Hepatocyte (in vitro differentiated cells): ENCODE measurements at places on chromosomes 5 and 9.

DNA sequence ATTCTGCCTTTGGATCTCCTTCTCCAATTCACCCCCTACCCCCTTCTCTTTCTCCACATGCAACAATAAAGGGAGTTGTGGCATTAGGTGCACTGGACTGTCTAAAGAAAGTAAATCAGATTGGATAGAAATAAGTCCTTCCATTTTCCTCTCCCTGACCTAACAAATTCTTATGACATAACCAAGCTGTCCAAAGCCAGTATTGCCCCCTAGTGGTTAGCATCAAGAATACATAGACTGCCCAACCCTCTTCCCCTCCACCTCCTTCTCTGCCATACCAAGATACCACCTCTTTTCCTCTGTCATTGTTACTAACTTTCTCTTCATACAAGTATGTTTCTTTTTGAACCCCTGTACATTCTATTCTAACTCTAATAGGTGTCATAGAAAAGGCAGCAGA, 45.7 kb downstream of the PPARGC1B start:
- peak; percentile 46 for DNase-seq

DNA sequence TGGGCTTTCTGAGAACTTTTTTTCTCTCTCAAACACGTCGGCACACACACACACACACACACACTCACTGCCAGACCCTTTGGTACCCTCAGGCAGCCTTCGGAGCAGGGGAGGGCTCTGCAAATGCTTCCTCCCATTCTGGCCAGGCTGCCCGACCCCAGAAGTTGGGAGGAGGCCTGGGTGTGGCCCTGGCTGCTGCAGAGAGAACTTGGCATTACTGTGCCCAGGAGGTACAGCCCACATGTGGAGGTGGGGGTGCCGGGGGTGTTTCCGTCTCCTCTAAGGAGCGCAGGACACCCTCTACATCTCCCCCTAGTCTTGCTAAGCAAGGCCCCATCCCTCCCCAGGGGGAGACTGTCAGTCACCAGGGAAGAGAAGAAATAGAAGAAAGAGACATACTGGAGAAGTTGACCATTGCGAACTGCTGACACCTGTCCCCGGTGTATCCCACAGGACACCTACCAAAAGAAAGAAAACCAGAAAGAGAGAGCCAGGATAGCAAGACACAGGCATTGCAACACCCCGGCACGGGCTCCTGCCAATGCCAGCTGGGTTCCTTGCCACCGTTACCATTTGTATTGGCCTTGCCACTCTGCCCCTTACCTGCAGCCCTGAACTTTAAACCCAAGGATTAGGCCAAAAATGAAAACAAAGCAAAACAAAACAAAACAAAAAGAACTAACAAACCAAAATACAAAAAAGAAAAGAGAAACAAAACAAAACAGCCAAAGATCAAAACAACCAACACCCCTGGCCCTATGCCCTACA, 69.3 kb downstream of the PSD2 start:
- no peak for DNase-seq

DNA sequence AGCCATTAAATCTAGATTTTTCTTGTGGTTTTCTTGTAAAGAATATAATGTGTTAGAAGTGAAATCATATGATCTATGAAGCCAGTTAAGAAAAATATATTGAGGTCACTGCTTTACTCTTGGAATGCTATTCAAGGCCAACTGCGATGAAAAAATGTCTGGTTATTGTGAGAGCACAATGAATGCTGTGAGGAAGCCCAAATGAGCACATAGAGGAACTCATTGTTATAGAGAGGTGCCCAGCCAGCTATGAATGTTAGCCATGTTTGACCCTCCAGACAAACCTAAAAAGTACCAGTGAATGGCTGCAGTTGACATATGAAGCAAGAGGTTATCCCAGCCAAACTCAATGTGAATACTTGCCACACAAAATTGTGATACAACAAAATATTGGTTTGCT, 359.8 kb upstream of the FAM174A start:
- no peak for DNase-seq

GRCh38 chr9:123637606-123637944, 281.6 kb downstream of the CRB2 start:
- DNase-seq, result no peak

DNA sequence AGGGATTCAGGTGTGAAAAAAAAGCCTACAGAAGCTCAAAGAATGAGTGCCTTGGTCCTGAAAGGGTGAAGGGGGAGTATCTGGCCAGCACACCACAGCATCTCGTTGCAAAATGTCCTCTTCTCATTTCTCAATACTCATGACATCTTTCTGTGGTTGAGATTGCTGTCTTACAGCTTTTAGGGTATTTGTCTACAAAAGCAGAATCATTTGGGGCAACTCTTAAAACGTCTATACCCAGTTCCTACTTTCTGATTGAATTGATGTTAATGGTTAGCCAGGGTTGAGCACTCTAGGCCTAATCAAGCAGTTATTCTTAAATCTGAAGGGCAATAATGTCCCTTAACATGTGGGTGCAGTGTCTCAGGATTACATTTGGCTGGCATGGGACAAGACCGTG, 21.2 kb upstream of the PCSK5 start:
- DNase-seq, result no peak

DNA sequence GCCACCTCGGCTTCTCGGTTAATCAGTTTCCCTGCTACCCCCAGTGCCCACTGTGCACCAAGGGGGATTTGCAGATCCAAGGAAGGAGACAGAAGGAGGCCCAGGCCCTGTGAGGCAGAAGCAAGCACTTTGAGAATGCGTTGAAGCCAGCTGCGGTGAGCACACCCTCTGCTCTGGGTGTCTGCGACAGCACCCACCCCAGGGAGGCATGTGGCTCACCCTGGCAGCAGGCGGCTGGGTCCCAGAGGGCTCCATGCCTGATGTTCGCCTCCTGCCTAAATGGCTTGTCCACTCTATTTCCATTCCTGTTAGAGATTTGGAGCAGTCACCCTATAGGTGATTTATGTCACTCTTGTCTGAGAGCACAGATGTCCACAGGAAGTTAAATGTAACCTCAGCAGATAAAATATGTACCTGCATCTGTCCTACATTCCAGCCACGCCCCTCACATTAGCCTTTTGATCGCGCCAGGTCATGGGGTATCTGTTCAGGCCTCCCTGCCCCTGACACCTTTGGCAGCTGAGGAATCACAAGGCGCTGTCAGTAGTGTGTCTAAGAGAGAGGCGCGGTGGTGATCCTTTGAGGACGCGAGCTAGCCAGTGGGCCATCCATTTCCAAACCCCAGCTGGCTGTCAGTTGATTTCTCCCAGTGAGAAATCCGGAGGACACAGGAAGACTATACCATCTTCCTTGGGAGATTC, 28.1 kb downstream of the PTGES2 start:
- DNase-seq, result peak; percentile 48

- DNase-seq, result peak; percentile 22
These were observed at the start of gene SLC46A2 for GRCh38 chr9:112890106-112891081. SLC46A2 (minus strand) TSS chr9:112890876; CDS start chr9:112890681, 195 bp downstream.

- DNase-seq, result peak; percentile 53
These were observed 61.7 kb downstream of the PRRT1B start for GRCh38 chr9:131606896-131607567.

- no peak for DNase-seq
These were observed 26.7 kb upstream of the RICTOR start for GRCh38 chr5:39100851-39101396.

GRCh38 chr5:150626853-150627276, 13.6 kb upstream of the SYNPO start:
- no peak for DNase-seq

DNA sequence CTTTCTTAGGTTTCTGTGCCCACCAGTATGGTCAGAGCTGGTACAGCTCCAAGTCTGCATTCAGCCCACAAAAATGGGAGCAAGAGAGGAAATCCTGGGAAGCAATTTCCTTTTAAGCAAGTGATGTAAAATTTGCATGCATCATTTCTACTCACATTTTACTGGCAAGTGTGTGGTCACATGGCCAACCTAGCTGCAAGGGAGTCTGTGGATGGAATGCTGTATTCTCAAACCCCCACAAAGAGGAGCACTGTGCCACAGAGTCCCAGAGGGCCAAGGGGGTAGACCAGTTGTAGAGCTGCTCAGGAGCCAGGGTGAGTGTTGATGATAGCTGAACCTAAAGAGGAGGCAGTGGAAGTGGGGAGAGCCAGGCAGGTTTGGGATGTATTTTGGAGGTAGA, 154.3 kb upstream of the SPRY4 start:
- no peak for DNase-seq

GRCh38 chr5:179397516-179397915, 52.3 kb upstream of the ADAMTS2 start:
- no peak for DNase-seq
